ENCODE measurements at places on chromosomes 4 and X. TPM values are rescaled to one million over a fixed set of nuclear protein-coding genes. Genes with fewer than 3 reads are reported as not detected.

- no peaks in the 10 kb centered on the region for H3K36me3 ChIP-seq
- no peak overlapping the region for H3K27ac ChIP-seq
- H3K4me3 ChIP-seq = no peak overlapping the region
Observed at GRCh38 chr4:82217986-82218715, 155.6 kb downstream of the HNRNPD start.

OPN1LW gene
- not detected for total RNA-seq

- H3K27ac ChIP-seq = no peak overlapping the region
- H3K36me3 ChIP-seq = no peaks in the 10 kb centered on the region
- DNase-seq = no peak
- no peak overlapping the region for H3K4me3 ChIP-seq
Observed at GRCh38 chr4:77443941-77444340, 161.7 kb upstream of the CXCL13 start.

DNA sequence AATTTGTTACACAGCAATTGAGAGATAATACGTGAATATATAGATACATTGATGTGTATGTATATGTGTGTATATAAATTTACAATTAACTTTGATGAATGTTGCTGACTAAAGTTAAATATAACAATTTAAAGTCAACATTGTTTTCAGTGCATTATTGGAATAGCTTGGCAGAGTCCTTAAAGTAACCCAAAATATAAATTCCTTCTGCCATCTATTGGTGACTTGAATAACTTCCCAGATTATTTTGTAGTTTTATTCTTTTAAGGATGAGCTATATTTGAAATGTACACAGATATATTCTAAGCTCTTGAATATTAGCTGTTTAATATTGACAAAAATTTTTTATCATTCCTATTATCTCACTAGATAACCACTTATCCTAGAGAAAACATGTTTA is 298.2 kb upstream of the FSTL5 start:
- H3K27me3 ChIP-seq = no peaks in the 10 kb centered on the region
- no peak overlapping the region for H3K4me3 ChIP-seq
- no peaks in the 10 kb centered on the region for H3K4me1 ChIP-seq

FMR1NB gene
- not detected for total RNA-seq

GRCh38 chr4:64105903-64106302 is 303.3 kb downstream of the TECRL start:
- H3K4me3 ChIP-seq = no peak overlapping the region
- no peaks in the 10 kb centered on the region for H3K4me1 ChIP-seq
- no peak for DNase-seq
- no peaks in the 10 kb centered on the region for H3K36me3 ChIP-seq

GRCh38 chr4:164379694-164380093 is 374.2 kb upstream of the SMIM31 start:
- no peaks in the 10 kb centered on the region for H3K27me3 ChIP-seq
- H3K27ac ChIP-seq = no peak overlapping the region
- H3K4me3 ChIP-seq = no peak overlapping the region
- no peaks in the 10 kb centered on the region for H3K4me1 ChIP-seq
- no peak for DNase-seq
- H3K36me3 ChIP-seq = no peaks in the 10 kb centered on the region

DNA sequence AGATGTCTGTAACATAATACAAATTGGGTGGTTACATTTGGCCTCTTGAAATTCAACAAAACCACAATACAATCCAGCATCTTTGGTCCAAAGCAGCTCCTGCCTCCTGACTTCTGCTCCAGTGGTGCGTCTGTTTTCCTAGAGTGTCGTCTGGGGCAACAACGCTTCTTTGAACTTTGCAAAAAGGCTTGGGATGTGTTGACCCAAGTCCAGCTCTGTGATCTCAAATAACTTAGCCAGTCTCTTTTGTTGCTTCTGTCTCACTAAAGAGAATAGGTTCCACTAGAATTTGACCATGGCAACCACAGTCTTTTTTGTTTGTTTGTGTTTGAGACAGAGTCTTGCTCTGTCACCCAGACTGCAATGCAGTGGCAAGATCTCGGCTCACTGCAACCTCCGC is 324.0 kb downstream of the DHRSX start:
- no peaks in the 10 kb centered on the region for H3K27me3 ChIP-seq
- no peaks in the 10 kb centered on the region for H3K36me3 ChIP-seq
- H3K27ac ChIP-seq = no peak overlapping the region
- no peak overlapping the region for H3K4me3 ChIP-seq

PAGE2 gene
- total RNA-seq = not detected

- no peaks in the 10 kb centered on the region for H3K4me1 ChIP-seq
- H3K27ac ChIP-seq = peak within 1 kb of the TSS; percentile 78
- DNase-seq = peak; percentile 64
- H3K4me3 ChIP-seq = peak within 1 kb of the TSS; percentile 62
Observed at GRCh38 chrX:96684339-96685209, at the start of gene DIAPH2. Gene DIAPH2 (plus strand): TSS chrX:96684842.

SORBS2 gene
- total RNA-seq = 80.0 TPM

GRCh38 chr4:101127176-101127790 is 220.0 kb downstream of the PPP3CA start:
- H3K27ac ChIP-seq = no peak overlapping the region
- DNase-seq = no peak
- H3K27me3 ChIP-seq = no peaks in the 10 kb centered on the region

- no peaks in the 10 kb centered on the region for H3K27me3 ChIP-seq
- no peaks in the 10 kb centered on the region for H3K36me3 ChIP-seq
- no peak overlapping the region for H3K4me3 ChIP-seq
Observed at GRCh38 chr4:1233641-1234308, 15.2 kb downstream of the CTBP1 start.

TASL gene
- total RNA-seq = 0.24 TPM

- H3K36me3 ChIP-seq = no peaks in the 10 kb centered on the region
- no peak for DNase-seq
- no peaks in the 10 kb centered on the region for H3K27me3 ChIP-seq
- H3K4me1 ChIP-seq = no peaks in the 10 kb centered on the region
- no peak overlapping the region for H3K4me3 ChIP-seq
- H3K27ac ChIP-seq = no peak overlapping the region
Observed at GRCh38 chrX:101383679-101384205, 2.2 kb downstream of the BTK start.

SLC39A8 gene
- total RNA-seq = 25.4 TPM
